NCI-H2081 treated with DMSO at 0.1 percent for 48 hours (cell line): ENCODE measurements at places on chromosomes 1 and 21.

DNA sequence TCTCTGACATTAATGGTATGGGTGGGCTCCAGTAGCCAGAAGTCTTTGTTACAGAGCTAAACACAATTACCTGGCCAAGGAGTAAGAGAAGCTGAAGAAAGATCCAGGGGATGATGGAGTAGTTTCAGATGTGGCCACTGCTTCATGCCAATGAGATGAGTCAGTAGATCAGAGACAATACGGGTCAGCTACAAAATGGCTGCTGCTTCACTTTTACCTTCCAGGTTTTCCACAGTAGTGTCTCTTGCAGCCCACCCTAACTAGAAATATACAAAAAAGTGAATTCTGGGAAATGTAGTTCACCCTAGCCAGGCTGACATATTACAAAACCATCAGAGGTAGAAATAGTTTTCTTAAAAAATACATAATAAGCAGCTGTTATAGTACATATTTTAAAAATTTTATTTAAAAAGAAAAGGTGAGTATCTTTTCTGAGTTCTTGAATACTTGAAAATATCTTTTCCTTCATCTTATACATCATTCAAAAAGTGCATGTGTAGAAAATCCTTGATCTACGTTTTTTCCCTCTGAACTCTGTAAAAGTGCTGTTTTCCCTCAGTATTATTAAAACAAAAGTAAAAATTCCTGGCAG, 36.1 kb downstream of the LRIF1 start:
- DNase-seq, result no peak

GRCh38 chr1:34053660-34054059, 111.4 kb downstream of the CSMD2 start:
- DNase-seq, result no peak

DNA sequence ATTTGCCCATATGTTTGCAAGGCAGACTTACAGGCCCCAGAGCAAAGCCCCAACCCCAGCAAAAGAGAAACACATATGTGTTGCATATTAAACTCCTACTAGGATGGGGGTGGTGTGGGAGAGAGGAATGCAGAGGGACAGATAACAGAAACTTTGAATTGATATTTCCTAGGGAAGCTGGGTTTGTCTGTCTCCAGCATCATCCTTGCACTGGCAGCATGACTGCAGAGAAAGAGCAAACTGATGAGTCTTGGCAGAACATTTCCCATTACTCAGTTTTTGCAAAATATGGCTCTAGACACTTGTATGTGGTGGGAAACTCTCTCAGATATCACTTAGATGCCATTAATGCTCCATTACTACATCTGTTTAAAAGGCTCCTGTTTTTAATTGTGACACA, 43.8 kb upstream of the MARK1 start:
- no peak for DNase-seq

GRCh38 chr1:35708441-35708921, 10.2 kb downstream of the C1orf216 start:
- DNase-seq, result peak; percentile 44

- no peak for DNase-seq
Measured at GRCh38 chr1:18962855-18963737, 6.6 kb upstream of the IFFO2 start.

DNA sequence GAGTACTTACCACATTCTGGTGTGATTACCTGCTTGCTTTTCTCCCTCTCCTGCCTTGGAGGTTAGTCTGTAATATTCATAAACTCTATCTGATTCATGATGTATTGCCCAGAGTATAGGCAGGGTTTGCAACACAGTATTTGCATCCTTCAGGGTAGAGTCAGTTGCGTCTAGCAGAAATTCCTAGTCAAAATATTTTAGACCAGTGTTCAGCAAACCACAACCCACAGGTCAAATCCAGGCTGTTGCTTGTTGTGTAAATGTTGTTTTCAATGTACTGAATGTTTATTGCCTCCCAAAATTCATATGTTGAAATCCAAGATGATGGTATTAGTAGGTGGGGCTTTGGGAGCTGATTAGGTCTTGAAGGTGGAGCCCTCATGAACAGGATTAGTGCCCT, 82.9 kb downstream of the NGF start:
- DNase-seq, result no peak

GRCh38 chr1:3676581-3677470, 24.5 kb downstream of the TP73 start:
- no peak for DNase-seq

DNA sequence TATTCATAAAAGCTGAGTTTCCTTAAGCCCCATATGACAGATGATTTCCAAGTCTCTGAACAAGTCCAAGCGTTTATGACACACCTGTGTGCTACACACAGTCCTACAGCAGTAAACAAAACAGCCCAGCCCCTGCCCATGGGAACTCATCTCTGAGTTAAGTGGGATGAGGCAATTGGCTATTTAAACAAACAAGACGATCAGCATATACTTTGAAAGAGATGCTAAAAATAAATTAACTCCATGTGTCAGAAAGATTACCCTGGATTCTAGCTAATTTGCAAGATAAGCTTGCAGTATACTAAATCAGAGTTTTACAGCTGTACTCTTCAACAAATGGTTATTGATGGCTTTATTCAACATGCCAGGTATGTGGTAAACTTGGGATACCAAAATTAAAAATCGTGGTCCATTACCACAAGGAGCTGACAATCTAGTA, 7.0 kb downstream of the PSMG1 start:
- no peak for DNase-seq

DNA sequence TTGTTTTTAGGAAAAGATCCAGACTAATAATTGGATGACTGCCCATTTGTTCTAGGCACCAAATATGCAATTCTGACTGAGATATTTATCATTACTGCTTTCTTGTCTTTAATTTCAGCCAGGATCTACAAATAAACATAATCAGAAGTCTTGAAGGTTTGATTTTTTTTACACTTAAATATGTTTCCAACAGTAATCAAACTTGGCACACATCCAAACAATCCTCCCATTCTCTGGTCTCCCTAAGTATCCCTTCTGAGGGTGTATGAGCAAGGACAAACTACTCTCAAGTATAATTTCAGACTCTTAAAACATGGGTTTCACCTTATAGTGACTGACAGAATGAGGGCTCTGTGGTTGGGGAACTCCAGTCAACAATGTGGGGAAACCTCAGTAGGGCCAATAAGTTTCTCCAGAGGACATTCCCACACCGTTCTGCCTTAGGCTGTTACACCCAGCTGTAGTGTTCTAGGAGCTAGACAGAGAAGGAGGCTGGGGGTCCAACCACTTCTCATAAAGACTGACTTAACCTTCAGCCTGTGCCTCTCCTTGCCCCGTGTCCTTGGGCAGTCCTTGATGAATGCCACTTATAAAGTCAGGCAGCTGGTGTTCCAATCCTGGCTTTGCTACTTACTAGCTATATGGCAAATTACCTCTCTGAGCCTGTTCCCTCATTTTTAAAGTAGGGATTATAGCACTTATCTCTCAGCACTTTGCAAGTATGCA, 1.5 kb upstream of the PALMD start:
- no peak for DNase-seq

- DNase-seq, result no peak
Measured at GRCh38 chr21:45724994-45725843, 81.7 kb downstream of the PCBP3 start.

GRCh38 chr1:85042413-85042812, 5.9 kb downstream of the MCOLN3 start:
- DNase-seq, result no peak

GRCh38 chr1:81664341-81664740, 136.4 kb upstream of the ADGRL2 start:
- DNase-seq, result no peak

DNA sequence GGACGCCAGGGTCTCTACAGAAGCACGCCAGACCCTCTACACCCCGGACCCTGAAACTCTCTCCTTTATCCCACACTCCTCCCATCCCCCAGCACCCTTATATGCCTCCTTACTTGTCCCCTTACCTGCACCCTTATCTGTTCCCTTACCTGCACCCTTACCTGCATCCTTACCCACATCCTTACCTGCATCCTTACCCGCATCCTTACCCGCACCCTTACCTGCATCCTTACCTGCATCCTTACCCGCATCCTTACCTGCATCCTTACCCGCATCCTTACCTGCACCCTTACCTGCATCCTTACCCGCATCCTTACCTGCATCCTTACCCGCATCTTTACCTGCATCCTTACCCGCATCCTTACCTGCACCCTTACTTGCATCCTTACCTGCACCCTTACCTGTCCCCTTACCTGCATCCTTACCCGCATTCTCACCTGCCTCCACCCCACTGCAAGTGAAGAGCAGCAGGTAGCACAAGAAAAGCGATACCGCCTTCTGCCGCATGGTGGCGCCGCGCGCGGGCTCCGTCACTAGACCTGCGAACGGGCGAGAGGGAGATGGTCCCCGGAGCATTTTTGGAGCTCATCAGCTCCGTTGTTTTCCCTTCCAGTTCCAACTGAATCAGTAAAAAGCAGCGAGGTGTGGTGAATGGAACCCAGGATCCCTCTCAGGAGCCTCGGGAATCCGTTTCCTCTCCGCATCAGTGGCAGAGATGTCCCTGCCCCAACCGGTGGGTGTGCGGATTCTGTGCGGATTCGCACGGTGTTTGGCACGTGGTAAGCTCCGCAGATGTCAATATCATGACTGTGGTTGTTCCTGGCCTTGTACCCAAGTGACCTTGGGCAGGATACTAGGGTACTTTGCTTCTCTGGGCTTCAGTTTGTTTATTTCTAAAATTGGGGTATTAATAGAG, 2.9 kb downstream of the IFI6 start:
- peak; percentile 2 for DNase-seq

- DNase-seq, result no peak
Measured at GRCh38 chr1:175338387-175339135, 146.0 kb upstream of the KIAA0040 start.

- DNase-seq, result no peak
Measured at GRCh38 chr1:184854496-184855140, 100.0 kb upstream of the EDEM3 start.

GRCh38 chr1:28037946-28038345, 50.5 kb downstream of the EYA3 start:
- DNase-seq, result no peak

DNA sequence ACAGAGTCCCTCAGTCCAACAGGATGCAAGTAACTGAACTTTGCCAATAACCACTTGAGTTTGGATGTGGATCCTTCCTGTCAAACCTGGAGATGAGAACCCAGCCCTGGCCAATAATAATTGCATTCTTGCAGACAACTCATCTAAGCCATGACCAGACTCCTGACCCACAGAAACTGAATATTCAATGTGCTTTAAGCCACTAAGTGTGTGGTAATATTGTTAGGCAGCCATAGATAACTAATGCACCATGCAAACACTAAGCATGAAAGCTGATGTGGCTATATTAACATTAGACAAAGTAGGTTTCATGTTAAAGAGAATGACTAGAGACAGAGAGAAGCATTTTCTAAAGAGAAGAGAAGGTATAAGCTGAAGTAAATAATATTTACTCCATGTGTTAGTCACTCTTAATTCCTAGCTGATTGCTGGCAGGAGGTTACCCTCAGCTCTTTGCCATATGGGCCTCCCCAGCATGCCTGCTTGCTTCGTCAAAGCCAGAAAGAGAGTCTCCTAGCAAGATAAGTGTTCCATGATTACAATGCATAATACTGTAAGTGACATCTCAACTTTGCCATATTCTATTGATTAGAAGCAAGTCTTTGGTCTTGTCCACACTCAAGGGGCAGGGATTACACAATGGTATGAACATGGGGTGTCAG, 276.4 kb upstream of the PLXNA2 start:
- DNase-seq, result no peak

GRCh38 chr1:233675446-233675845, 61.5 kb downstream of the KCNK1 start:
- DNase-seq, result no peak

DNA sequence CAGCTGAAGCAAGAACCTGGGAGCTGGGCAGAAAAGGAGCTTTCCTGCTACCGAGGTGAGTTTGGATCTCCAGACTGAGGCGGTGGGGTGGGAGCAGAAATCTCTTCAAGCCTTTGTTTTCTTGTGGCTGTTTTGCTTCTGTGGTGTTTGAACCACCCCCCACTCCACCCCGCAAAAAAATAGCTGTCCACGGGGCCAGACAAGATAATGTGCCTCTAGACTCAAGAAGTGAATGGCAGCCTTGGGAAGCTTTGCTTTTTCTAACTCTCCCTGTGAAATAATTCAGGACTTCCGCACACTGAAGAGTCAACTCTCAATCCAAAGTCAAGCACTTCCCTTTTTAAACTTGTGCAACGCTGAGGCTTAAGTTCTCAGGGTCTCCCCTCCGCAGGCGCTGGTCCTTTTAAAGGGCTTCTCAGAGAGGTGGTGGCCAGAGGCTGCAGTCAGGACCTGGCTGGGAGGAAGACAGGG, 159.6 kb upstream of the COA6 start:
- no peak for DNase-seq

- peak; percentile 16 for DNase-seq
Measured at GRCh38 chr1:32500387-32501209, 35.7 kb downstream of the ZBTB8B start.

DNA sequence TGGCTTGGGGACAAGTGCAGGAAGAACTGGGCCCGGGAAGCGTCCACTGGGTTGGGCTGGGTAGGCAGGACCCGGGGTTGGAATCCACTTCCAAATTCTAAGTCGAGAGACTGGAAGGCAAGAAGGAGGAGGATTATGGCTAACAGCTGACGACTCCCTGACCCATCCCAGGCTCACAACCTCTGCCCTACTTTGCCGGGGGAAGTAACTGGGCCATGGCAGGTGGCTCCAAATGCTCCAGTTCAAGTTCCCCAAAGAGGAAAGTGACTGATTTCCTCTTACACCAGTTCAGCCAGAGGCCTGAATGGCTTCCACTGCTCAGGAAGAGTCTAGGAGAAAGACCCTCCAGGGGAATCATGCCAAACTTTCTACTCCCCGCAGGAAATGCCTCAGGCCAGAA, 11.4 kb downstream of the EMC1 start:
- no peak for DNase-seq

DNA sequence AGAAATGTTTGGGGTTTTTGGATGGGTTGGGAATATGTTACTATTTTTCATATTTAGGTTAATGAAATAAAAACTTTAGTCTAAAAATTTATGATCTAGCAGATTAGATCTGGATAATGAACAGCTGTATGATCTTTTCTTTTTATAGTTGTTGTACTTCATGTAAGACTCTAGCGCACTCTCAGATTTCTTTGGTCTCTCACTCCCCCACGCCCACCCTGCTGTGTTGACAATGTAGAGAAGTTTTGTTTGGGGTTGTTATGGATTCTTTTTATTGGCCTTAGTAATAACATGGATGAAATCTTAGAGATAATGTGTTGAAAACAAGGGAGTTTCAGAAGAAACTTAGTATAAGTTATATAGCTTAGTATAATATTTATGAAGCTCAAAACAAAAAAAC, 5.5 kb downstream of the KLF18 start:
- DNase-seq, result no peak
